CD8-positive, alpha-beta T cell (primary cell): ENCODE measurements at places on chromosomes 16 and 17. TPM values are rescaled to one million over a fixed set of nuclear protein-coding genes. Genes with fewer than 3 reads are reported as not detected.

Gene ADAMTS18
- not detected for total RNA-seq

- DNase-seq, result no peak
These were observed 90.0 kb upstream of the TBX2 start for GRCh38 chr17:61309362-61310256.

GRCh38 chr17:37888881-37889280 is 35.3 kb upstream of the TBC1D3K start:
- DNase-seq, result no peak

- DNase-seq, result no peak
These were observed 62.9 kb downstream of the BCAS3 start for GRCh38 chr17:60740584-60740983.

- DNase-seq, result no peak
These were observed 18.6 kb downstream of the BRCA1 start for GRCh38 chr17:43106552-43106951.

Gene NPIPB2
- total RNA-seq, result 8.0 TPM

- no peak for DNase-seq
These were observed 17.2 kb upstream of the RCVRN start for GRCh38 chr17:9922012-9922848.

Gene PPP4C
- total RNA-seq, result 89.4 TPM

Gene ARHGAP44
- total RNA-seq, result not detected

- DNase-seq, result no peak
These were observed 616.9 kb upstream of the SOX9 start for GRCh38 chr17:71503710-71504465.

Gene GPR179
- 0.56 TPM for total RNA-seq

Gene TMC8
- 315 TPM for total RNA-seq

GRCh38 chr17:48522031-48522653 is 8.7 kb downstream of the HOXB1 start:
- DNase-seq, result no peak

DNA sequence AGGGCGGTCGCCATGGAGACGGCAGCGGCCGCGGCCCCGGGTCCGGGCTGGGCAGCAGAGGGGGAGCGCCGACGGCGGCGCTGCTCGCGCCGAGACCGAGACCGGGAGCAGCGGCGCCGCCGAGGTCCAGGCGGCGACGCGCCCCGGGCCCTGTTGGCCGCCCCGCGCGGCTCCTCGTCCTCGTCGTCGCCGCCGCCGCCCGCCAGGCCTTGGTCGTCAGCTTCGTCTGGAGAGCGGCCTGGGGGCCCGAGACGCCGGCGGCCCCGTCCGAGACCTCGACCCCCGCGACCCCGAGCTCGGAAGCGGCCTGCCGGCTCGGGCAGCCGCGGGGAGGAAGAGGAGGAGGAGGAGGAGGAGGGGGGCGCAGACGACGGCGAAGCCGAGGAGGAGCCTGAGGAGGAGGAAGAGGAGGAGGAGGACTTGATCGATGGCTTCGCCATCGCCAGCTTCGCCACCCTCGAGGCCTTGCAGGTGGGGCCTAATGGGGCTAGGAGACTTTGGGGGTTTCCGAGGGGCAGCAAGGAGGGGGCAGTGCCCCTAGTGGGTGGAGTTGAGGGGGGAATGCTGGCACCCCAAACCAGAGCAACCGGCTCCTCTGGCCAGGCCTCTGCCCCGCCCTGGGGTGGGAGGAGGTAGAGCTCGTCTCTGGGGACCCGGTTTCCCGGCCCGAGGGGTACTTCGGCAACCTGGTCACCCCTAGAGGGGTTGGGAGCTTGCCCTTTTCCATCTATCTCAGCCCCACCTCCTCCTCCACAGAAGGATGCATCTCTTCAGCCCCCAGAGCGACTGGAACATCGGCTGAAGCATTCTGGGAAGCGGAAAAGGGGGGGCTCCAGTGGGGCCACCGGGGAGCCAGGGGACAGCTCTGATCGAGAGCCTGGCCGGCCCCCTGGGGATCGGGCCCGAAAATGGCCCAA is 1.5 kb downstream of the FBRS start:
- peak; percentile 57 for DNase-seq

Gene PRSS8
- total RNA-seq, result not detected

DNA sequence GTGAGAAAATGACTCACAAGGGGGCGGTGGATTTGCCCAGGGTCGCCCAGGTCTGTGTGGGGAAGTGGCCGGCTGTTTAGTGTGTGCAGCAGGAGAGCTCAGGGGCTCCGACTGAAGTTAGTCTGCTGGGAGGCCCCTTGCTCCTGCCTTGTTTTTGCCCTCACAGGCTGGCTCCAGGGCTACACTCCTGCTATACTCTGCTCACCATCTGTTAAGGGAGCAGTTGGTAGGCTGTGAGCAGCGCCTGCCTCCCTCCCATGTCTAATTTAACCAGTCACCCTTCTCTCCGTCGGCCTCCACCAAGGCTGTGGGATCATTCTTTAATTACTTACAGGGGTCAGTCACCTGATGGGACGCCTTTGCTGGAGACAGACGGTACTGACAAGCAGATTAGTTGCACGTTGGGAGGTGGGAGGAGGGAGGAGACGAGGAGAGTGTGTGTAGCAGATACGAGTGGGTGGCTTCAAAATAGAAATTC is 35.5 kb downstream of the KSR1 start:
- no peak for DNase-seq

DNA sequence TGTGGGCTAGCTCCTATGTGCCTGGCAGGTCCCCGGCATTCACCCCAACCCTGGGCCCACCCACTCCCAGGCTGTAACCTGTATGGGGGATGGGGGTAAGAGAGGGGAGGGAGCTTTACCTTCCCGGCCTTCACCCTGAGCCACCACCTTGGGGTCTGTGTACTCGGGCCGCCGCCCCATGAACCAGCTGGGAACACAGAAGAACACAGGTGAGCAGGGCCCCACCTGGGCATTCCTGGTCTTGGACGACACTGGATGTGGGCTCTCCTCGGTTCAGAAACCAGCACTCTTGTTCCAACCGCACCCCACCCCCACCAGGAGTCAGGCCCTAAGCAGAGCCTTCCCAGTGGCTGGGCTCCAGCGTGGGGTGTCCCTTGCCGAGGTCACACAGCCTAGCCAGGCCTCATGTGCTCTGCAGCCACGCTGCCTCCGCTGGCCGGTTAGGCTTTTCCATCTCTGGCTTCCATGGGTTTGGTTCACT is 18.8 kb downstream of the B9D1 start:
- no peak for DNase-seq

DNA sequence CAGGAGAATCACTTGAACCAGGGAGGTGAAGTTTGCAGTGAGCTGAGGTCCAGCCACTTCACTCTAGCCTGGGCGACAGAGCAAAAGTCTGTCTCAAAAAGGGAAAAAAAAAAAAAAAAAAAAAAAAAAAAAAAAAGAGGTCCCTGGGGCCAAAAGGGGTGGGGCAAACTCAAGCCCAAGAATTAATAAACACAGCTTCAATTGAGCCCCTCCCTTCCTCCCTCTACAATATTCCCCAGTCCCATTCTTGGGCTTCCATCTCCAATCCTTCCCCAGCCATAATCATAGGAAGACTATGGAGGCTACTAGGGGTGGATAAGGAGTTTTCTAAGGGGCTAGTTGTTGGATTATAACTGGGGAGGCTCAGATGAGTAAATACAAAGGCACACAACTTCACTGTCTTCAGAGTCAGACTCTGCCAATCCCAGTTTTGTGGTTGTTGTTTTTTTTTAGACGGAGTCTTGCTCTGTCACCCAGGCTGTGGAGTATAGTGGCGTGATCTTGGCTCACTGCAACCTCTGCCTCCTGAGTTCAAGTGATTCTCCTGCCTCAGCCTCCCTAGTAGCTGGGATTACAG is 9.5 kb downstream of the CAVIN1 start:
- DNase-seq, result no peak

DNA sequence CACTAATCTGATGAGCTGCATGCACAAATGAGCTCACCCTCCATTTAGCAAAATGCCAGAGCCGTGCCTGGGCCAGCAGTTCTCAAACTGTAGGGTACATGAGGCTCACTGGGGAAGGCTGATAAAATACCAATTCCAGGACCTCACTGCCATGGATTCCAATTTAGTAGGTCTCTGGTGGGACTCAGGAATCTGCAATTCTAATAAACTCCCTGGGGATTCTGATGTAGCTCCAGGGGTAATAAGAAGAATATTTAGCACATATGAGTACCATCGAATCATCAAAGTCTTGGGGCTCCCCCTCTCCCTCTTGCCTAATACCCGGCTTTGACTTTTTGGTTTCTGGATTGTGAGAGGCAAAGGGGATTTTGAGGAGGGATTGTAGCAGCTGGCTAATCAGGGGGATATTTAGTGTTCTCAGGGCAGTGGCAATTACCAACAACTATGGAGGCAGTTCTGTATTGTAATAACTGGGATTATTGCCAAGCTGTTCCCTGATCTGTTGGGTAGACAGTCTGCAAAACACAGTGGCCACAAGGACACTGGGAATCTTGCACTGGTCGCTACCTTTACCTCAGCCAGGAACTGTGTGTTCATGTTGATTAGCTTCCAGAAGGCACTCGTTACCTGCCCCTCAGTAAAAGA is 140.4 kb downstream of the SHISA9 start:
- DNase-seq, result no peak

Gene ARHGDIG
- total RNA-seq, result not detected

- DNase-seq, result no peak
These were observed 18.9 kb upstream of the HOXB9 start for GRCh38 chr17:48644910-48645557.

DNA sequence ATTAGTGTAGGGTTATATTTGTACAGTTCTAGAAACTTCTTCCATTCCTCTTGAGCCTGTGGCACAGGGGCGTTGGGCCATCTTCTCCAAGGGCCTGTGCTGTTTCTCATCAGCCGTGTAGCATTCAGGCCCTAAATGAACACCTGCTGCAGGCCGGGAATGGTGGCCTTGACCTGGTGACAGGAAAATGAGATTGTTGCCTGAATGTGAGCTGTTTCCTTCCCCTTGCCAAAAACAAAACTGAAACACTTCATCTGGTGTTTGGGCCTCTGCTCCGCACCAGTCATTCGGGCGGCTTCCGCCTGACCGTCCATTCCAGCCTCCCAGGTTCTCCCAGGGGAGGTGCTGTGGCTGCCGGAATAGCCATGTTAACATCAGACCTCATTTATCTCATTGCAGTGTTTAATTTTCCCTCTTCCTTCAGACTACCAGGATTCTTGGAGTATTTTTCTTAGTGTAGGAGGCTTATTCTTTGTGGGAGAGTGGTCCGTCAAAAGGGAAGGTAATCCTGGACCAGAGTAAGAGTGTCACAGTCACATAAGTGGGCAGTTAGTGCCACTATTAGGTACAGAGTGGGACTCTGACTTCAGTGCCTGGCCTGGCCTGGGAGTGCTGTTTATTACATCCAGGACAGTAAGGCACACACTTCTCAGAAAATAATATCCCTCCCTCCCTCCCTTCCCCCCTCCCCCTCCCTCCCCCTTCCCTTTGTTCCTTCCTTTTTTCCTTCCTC is 61.9 kb downstream of the WWP2 start:
- DNase-seq, result no peak

Gene BPTF
- total RNA-seq, result 97.8 TPM

Gene SLFN5
- 46.7 TPM for total RNA-seq

Gene ST6GALNAC2
- 1.7 TPM for total RNA-seq

- no peak for DNase-seq
These were observed 21.5 kb upstream of the PECAM1 start for GRCh38 chr17:64411999-64412771.

DNA sequence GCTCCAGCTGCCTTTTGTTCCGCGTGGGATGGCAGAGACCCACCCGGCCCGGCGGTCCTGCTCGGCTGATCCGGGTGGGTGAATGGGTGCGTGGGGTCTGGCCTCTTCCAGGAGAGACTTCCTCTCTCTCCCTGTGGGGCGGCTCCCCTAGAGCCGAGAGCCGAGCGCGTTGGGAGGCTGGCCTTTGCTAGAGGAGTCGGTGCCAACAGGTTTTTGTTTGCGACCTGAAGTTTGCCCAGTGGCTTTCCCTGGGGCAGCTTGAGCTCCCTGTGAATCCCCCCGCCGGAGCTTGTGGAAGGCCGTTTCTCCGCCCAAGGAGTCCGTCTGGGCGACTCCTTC is 970 bp downstream of the EPN2 start:
- peak; percentile 48 for DNase-seq

GRCh38 chr16:31876951-31877828 is 3.6 kb downstream of the ZNF267 start:
- peak; percentile 59 for DNase-seq

- no peak for DNase-seq
These were observed 4.2 kb downstream of the PITPNA start for GRCh38 chr17:1558401-1558800.

DNA sequence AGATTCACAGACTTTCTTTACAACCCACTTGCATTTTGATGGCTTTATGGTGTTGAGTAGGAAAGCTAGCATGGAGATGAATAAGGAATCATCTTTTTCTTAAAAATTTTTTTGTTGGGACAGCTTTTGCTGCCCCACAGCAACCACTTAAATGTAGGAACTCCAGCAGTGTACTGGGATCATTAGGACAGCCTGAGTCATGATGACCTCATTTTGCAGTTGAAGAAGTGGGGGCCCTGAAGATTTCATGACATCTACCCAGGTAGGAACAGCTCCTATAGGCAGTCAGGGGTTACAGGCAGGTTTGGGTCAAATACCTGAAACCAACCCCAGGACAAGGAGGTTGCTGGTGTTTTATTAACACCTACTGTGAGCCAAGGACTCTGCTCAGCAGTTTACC is 2.1 kb downstream of the METTL22 start:
- no peak for DNase-seq

Gene CACNA1G
- total RNA-seq, result not detected

GRCh38 chr16:57972306-57972705 is 1.4 kb upstream of the CNGB1 start:
- no peak for DNase-seq

DNA sequence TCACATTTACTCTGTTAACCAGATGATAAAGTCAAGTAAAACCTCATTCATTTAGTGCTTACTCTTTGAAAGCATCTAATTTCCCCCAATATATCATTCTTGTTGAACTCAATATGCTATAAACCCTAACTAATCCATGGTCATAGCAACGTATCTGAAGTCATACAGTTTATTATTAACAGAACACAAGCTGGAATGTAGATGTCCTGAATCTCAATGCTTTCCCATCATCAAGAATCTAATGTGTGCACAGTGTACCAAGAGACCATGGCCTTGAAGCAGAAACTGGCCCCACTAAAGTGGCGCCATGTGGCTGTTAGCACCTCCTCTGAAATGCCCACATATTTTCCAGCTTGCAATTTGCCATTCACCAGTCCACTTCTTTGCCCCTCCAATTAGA is 245.8 kb downstream of the SOX9 start:
- no peak for DNase-seq

Gene OR3A3
- total RNA-seq, result not detected

- DNase-seq, result no peak
These were observed 34.9 kb upstream of the CACNG4 start for GRCh38 chr17:66929591-66929990.
